ENCODE measurements at places on chromosomes 7 and 10. TPM values are rescaled to one million over a fixed set of nuclear protein-coding genes. Genes with fewer than 3 reads are reported as not detected.

GRCh38 chr10:14129770-14130169, 201.0 kb downstream of the FRMD4A start:
- no peak for DNase-seq

- DNase-seq: no peak
Observed at GRCh38 chr7:31307972-31308371, 32.6 kb downstream of the NEUROD6 start.

- no peak for DNase-seq
Observed at GRCh38 chr7:18087026-18087686, 59.5 kb upstream of the PRPS1L1 start.

DNA sequence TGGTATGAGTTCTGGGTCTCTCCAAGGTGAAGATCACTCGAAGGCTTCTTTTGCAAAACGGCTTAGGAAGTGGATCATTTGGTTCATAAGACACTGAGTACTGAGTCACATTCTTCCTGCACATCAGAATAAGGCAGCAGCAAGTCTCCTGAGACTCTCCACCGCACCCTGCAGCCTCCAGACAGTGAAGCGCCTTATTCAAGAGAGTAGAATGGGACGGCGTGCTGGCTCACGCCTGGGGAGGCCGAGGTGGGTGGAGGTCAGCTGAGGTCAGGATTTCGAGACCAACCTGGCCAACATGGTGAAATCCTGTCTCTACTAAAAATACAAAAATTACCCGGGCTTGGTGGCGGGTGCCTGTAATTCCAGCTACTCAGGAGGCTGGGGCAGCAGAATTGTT, 70.3 kb downstream of the C10orf143 start:
- DNase-seq: no peak

DNA sequence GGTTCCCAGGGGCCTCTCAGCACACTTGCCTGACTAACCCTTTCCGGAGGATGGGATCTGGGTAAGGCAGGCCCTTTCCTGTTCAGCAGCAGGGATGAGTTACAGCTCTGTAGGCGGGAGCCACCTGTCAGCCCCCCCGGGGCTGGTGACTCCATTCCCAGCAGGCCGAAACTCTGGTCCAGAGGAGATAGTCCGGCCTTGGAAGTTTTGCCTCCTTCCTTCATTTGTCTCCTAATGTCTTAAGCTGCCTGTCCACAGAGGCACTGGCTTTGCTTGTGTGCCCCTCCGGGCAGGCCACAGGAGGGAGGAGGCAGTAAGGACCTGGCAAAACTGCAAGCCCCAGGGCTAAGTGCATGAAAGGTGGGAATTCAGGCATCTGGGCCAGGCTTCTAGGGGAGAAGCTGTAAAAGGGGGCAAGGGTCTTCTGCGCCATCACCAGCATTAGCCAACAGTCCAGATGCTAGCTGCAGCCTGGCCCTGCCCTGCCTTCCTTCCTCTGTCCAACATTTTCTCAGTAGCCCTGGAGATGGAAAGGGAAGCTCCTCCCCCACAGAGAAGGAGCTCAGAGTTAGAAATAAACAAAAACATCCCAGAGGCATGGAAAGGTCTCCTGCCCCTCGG, 1.2 kb downstream of the ADIRF start:
- peak; percentile 76 for DNase-seq

GRCh38 chr10:45063591-45064231, 63.0 kb downstream of the ZNF22 start:
- no peak for DNase-seq

The CALML3 gene
- 0.33 TPM for polyA plus RNA-seq

- DNase-seq: no peak
Observed at GRCh38 chr7:142380069-142380468, 122.2 kb upstream of the PRSS58 start.

DNA sequence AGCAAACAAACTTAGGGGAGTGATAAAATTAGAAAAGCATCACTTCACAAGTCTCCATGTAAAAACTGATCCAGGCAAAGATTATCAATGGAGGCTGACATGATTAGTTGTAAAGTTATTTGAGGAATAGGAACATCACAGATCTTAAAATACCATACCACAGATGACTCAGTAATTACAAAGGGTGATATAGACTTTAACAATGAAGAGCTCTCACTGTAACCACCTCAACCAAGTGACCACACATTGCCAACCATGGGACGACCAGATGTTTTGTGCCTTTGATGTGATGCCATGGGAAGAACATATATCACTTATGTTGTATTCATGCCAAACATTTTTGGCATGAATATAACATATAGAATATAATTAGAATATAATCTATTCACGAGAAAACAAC, 11.7 kb downstream of the AASS start:
- DNase-seq: no peak

DNA sequence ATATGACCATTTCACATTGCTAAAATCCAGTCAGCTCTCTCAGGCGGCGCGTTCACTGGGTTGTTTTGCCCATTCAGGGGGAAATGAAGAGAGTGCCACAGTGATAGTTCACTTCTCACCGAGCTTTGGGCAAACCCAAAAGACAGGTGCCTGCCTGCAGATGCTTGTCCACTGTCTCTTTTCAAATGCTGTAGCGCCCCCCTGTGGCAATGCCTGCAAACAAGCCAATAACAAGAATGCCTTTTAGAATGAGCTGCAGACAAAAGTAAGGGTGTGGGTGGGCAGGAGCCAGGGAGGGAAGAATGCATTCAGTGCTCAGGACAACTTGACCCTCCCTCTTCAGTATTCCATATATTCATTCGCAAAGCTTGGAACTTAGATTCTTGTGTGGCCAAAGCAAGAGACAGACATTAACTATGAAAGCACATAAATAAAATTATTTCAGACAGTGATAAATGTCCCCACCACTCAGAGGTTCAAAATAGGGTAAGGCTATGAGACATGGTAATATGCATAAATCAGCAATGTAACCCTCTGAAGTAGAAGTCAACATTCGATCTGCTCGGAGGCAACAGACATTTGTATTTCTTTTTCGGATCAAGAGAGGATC, 86.9 kb downstream of the JAZF1 start:
- DNase-seq: peak; percentile 62

DNA sequence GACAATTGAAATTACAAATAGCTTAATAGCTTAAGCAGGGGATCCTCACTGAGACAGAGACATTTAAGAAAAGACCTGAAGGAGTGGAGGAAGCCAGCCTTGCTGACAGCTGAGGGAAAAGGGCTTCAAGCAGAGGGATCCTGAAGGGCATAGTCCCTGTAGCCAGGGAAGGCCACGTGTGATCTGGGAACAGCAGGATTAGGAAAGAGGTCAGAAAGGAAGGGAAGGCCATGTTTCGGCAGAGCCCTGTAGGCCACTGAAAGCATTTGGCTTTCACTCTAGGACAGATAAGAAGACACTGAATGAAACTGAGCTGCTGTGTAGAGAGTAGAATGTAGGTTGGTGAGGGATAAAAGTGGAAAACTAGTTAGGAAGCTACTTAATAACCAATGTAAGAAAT, 3.4 kb upstream of the AKR1C8 start:
- no peak for DNase-seq

GRCh38 chr10:121312587-121312986, 285.7 kb downstream of the FGFR2 start:
- no peak for DNase-seq

- peak; percentile 90 for DNase-seq
Observed at GRCh38 chr7:25846722-25847121, 305.3 kb upstream of the NFE2L3 start.

GRCh38 chr7:121618182-121618581, 222.1 kb upstream of the FAM3C start:
- no peak for DNase-seq

DNA sequence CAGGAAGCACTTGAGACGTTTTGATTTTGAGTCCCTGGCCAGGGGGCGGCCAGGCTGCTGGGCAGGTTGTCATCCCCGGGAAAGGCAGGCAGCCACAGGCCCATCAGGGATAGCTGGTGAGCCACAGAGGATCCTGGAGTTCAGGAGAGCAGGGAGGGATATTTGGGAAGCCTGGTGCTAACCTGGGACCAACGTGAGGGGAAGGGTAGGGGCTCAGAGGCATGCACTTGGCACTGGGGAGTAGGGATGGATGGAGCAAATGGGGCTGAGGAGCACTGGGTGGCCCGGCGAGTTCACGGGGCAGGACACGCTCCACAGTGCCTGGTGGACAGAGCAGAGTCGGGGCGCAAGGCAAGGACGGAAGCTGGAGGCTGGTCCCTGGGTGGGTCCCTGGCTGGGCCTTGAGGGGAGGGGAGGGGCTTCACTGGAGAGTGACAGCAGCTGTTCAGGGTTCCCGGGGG, 30.2 kb downstream of the LRRC27 start:
- DNase-seq: no peak

The PALD1 gene
- 14.6 TPM for polyA plus RNA-seq

DNA sequence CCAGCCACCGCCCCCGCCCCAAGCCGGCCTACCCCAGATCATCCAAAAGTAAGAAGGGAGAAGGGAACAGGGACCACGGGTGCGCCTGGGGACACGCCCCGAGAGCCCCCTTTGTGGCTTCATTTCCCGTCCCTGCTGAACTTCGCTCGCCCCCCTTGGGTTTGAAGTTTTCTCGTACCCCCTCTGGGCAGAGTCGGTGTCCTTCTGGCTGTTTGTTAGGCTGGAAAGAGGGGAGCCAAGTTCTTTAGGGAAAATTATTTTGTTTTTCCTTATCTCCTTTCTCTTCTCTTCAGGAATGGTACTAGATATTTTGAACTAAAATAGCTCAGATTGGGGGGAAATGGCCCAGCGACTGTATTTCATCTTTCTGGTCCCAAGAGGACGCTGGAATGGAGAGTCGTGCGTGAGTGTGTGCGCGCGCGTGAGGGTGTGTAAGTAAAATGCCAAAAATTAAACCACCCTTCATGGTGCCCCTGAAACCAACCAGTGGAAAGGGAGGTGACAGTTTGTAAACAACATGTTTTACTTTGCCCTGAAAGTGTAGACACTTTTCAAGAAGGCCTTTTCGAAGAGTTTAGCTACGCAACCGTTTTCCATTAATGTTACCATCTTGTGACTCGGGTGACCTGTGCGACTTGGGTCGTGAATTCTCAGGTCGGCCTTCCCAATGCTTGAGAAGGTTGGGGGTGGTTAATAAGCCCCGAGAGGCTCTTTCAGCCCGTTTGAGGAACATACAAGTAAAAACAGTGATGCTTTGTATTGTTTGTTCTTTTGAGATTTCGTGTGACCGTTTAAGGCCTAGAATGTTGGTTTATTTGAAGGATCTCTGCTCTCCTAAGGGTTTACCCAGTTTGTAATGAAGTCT, 694 bp downstream of the RBM20 start:
- DNase-seq: no peak

- no peak for DNase-seq
Observed at GRCh38 chr7:143048827-143049226, 3.3 kb upstream of the OR6V1 start.

DNA sequence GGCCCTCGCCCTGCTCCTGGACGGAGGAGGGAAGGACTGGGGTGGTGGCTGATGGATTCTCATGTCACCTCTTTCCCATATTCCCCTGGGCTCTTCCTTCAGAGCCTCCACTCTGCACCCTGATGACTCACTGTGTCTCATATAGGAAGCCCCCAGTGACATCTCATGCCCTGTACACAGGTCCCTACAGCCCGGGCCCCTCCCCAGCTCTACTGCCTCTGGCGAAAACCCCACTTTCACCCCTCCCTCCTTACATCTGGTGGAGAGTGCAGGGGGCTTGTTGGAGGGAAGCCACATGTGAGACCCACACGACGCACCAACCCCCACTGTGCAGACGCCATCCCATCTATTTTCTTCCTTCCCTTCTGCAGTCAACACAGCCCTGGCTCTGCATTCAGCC, 72.8 kb upstream of the ZNF479 start:
- DNase-seq: no peak

DNA sequence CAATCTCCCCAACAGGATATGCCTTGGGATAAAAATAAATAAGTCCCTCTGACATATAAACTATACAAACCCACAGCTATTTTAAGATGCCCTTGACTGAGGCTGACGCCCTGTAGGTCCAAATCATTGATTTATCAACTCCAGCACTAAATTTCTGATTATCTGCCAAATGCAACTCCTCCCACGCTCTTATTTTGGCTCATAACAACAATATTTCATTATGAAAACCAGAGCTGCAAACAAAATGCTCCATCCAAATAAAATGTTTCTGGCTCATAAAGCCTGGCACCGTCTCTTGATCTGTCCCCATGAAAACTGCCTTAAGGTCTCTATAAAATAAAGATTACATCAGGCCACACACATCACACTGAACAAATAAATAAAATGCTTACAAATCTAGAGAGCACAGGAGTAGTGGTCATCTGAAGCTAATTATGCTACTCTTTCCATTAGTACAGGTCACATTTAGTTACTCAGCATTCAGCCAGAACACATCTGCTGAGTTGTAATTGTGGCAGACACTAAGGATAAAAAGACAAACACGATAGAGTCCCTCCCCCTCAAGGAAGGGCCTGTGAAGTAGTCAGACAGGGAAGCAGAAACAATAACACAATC, 28.8 kb downstream of the CACUL1 start:
- peak; percentile 76 for DNase-seq

DNA sequence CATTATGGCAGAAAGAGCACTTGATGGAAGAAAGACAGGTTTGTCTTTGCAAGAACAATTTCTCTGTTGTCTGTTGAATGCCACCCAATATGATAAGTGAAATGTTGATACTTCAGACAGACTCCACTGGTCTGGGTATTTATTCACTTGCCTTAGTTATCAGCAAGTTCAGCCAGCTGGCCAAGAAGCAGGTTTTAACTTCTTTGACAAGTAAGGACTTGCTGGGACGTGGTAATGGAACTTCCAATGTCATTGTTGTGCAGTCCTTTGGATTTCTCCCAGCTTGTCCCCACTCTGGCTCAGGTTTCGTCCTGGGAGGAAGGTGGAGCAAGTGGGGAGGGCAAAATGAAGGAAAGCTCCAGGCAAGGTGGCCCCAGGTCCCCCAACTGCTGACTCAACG, 497.4 kb downstream of the RPS24 start:
- no peak for DNase-seq

DNA sequence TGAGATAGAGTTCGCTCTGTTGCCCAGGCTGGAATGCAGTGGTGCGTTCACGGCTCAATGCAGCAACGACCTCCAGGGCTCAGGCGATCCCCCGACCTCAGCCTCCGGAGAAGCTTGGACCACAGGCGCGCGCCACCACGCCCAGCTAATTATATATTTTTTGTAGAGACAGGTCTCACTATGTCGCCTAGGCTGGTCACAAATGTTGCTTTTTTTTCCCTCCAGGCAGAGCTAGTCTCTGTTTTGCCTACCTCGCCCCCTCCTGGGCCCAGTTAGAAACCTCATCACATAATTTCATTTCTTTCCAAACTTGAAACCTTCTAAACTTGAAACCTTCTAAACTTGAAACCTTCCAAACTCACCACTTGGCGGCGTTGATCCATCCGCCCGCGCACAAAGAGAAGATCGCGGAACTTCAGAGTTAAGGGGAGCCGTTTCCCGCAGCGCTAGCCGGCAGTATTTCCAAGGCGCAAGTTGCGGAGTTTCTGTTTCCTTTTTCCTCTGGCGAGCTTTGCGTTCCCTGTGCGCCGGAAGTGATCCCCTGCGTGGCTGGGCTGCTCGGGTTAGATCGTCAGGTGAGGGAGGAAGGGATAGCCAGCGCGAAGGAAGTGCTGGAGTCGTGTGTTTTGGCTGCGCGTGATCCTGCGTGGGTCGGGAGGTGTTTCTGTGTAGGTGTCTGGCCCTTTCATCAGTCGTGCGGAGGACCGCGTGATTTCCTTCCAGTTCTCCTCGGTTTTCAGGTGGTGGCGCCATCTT, at the start of gene SSBP1:
TSS of gene SSBP1 (plus strand) at position 523 of the 756 bp plus-strand sequence. CDS start 809 bp downstream, outside the sequence.
- DNase-seq: peak; percentile 98

The OR6B1 gene
- not detected for polyA plus RNA-seq

GRCh38 chr10:79984851-79985250, 35.9 kb upstream of the SFTPD start:
- DNase-seq: no peak

The GPR146 gene
- polyA plus RNA-seq: 3.7 TPM

GRCh38 chr10:99906470-99906869, 103.3 kb downstream of the DNMBP start:
- DNase-seq: no peak

All from muscle of back (tissue), 13 donors.